ENCODE measurements at places on chromosomes 4 and X.

- no peaks in the 10 kb centered on the region for H3K4me1 ChIP-seq
- no peak overlapping the region for H3K27ac ChIP-seq
- no peak overlapping the region for H3K4me3 ChIP-seq
- no peaks in the 10 kb centered on the region for H3K36me3 ChIP-seq
- DNase-seq, result no peak
These were observed 38.9 kb downstream of the ANXA10 start for GRCh38 chr4:168131196-168131595.

- no peak for DNase-seq
- peaks cover 12% of the 10 kb centered on the region for H3K36me3 ChIP-seq
- H3K27ac ChIP-seq, result no peak overlapping the region
- H3K4me3 ChIP-seq, result no peak overlapping the region
These were observed 134.1 kb downstream of the KLHL8 start for GRCh38 chr4:87086143-87086805.

- no peaks in the 10 kb centered on the region for H3K4me1 ChIP-seq
- no peak overlapping the region for H3K27ac ChIP-seq
- DNase-seq, result no peak
- H3K36me3 ChIP-seq, result no peaks in the 10 kb centered on the region
- H3K4me3 ChIP-seq, result no peak overlapping the region
These were observed 84.4 kb downstream of the STOX2 start for GRCh38 chr4:183989461-183989860.

- peak overlapping the region; percentile 86 for H3K27ac ChIP-seq
- DNase-seq, result no peak
- H3K4me1 ChIP-seq, result peaks cover 12% of the 10 kb centered on the region
- H3K27me3 ChIP-seq, result no peaks in the 10 kb centered on the region
- peak overlapping the region; percentile 49 for H3K4me3 ChIP-seq
- peaks cover 6% of the 10 kb centered on the region for H3K36me3 ChIP-seq
These were observed 46.4 kb upstream of the TMEM131L start for GRCh38 chr4:153419673-153420278.

Data from stimulated activated naive B cell treated with anti-CD40 and anti-IgM and Interleukin-4, amounts not matched to agents 10 μg/mL and 1 μg/mL and 100 μg/mL, for 72 hours (primary cell).